ENCODE measurements at places on chromosomes 3 and 15.

DNA sequence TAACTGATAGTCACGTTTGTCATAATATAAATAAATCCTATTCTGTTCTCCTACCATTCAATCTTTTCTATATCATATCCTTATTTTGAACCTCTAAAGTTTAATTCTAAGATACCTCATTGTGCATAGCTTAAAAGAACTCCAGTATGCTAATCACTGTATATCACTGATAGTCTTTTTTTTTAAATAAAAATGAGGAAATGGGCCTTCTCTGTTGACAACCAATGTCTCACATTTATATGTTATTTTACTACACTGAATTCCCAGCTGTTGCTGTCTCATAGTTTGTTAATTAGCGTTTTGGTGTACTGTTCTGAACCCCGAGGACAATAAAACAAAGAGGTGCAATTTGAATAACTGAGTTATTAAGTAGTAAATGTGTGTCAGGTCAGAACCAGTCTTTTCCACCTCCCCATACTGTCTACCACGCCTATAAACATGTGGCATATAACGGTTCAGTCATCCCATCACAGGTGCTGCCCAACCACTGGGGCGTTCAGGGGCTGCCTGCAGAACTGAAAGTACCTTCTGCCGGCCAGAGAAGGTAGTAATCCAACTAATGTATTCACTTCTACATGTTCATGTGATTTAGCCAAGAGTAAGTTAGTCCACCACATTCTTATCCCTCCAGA, 14.9 kb downstream of the CBLB start:
- DNase-seq: no peak

- peak; percentile 60 for DNase-seq
These were observed 83.4 kb downstream of the MESD start for GRCh38 chr15:80906159-80906766.

DNA sequence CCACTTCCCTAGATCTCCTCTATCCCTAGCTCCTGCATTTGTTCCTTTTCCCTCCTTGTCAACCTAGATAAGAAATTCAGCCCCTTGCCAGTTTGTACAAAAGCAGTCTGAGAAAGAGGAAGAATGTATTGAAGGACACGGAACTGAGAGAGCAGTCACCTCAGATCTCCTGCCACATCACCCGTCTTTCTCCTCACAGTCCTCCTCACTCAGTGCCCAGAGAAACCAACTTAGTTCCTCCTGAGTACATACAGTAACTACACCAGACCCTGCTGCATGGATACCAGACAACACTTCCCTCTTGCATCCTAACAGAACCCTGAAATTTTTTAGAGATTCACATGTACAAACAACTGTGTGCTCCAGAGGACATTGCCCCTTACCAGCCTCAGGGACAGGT, 563.6 kb upstream of the ADAMTS9 start:
- DNase-seq: no peak

GRCh38 chr3:110974902-110975301, 96.7 kb upstream of the NECTIN3 start:
- DNase-seq: no peak

DNA sequence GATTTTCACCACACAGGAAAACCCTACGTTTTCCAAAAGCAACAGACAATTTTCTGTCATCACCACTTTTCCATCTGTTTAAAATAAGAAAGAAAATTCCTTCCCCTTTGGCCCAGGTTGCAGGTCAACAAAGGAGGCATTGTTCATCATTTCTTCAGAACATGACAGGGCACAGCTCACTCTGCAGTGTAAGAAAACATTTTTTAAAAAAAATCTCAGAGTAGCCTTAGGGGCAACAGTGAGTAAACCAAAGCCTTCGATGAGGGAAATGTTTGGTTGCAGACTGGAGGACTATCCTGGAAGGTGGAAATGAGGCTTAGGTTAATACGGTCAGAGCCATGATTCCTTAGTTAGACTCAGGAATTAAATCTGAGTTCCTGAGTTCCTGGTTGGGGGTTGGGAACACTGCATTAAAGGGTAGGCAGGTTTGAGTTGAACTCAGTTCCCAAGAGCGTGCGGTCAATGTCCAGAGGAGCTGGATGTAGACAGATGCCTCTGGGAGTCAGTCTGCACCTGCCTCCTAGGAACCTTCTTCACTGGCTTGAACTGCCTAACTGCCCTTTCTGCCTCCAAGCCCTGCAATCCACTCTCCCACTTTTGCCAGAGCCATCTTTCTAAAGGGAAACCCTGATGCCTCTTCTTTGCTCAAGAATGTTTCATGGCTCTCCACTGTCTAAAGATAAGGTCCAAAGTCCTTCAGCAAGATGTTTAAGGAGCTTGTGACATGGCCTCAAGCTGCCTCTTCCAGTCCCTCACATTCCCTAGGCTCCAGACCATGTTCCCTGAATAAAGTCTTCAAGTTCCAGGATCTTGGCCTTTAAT, 3.3 kb upstream of the HES1 start:
- no peak for DNase-seq

GRCh38 chr3:196073255-196073753, 8.6 kb downstream of the TFRC start:
- DNase-seq: peak; percentile 65

DNA sequence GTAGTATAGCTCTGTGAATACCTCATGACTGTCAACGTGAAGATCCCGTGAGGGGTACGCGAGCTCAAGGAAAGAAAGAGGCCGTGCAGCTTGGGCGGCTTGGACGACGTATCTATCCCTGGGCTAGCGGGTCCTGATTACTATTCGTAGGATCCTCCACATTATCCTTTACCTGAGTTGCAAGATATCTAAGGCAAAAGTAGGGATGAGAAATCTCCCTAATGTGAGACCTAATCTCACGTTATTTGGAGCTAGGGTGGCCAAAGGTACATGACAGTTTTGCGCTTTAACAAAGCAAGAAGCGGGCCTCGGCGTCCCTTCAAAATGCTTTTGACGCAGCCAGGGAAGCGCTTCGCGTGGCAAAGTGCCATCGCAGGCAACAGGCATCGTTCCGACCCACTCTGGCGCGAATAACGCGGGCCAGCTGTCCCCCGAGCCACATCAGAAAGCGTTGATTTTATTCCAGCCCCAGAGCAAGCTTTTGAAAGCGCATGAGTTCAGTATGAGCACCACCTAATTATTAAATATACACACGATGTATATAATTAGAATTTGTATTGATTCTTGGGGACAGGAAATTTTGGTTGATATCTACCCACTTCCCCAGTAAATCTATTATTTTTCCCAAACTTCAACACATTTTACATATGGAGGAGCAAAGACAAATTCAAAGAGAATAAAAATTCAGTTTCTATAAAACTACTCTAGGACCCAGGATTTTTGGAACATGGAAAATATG, 2.5 kb upstream of the EOMES start:
- no peak for DNase-seq

DNA sequence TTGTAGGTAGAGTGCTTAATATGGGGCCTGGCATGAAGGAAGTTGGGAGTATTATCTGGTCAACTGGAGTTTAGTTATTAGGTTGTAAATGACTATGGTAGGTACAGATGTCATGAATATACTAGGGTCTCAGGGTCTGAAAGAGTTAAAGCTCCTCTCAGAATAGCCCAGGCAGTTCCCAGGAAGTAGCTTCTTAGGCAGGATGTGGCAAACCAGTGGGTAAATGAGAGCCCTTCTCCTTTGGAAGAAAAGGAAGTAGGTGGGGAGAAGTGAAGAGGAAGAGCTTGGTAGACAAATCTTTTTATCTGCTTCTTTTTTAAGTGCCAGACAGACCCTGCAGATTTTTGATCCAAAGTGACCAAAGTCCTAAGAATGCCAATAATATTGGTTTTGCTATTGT, 24.5 kb downstream of the MAP2K1 start:
- DNase-seq: no peak

DNA sequence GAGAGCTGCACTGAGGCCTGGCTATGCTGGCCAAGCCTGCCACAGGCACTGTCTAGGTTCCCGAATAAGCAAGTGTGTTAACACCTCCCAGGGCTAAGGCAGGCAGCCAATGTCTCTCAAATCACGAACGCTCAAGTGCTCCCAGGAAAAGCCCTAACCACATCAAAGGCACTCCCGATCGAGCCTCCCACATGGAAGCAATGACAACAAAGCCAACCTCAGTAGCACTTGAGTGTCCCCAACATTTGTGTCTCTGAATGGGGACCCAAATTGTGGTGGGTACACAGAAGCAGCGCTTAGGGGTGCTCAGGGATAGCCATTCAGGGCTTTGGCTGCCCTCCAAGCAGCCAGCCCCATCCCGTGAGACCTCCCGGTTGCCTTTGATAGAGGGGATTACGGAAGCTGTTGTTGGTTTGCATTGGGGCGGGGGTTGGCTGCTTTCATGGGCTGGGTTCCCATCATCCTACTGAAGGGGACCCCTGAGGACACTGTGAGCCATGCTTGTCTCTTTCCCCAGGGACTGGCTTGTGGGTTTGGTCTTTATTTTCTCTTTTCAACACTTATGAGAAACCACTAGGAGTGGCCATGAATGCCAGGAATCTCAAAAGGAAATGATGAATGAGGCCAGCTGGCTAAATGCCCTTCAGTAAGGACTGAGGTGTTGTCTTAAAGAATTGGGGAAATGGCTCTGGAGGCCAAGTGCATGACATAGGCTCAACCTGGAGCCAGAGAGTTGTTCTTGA, 234.1 kb upstream of the FEZF2 start:
- no peak for DNase-seq

DNA sequence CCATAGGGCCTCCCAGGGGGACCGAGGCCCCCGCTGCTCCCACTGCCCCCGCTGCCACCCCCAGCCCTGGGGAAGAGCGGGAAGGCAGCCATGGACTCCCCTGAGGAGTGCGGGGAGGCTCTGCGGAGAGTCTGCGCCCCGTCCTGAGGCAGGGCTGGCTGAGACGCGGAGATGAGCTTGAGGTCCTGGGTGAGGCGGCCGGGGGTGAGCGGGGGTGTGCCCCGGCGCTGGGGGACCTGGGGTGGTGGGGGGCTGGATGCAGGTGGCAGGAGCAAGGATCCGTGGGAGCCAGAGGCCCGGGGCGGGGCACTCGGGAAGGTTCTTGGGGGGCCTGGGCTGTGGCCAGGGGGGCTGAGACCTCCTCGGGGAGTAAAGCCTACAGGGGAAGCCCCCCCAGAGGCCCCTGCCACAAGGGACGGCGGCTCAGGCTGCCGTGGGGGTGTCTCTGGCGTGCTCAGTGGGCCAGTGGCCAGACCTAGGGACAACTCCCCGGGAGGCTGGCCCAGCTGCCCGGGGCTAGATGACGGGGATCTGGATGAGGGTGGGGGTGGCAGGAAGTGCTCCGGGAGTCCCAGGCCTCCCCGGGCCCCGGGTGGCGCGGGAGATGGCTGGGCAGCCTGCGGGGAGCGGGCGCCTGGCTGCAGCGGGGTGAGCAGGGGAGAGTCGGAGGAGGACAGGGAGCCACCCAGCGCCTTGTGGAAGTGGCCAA, 45.9 kb downstream of the HCN4 start:
- DNase-seq: no peak

- DNase-seq: no peak
These were observed 63.5 kb downstream of the EPHB1 start for GRCh38 chr3:134858441-134859035.

- no peak for DNase-seq
These were observed 24.5 kb downstream of the LPP start for GRCh38 chr3:188178293-188178936.

- DNase-seq: no peak
These were observed 84.7 kb downstream of the NCEH1 start for GRCh38 chr3:172626021-172626640.

DNA sequence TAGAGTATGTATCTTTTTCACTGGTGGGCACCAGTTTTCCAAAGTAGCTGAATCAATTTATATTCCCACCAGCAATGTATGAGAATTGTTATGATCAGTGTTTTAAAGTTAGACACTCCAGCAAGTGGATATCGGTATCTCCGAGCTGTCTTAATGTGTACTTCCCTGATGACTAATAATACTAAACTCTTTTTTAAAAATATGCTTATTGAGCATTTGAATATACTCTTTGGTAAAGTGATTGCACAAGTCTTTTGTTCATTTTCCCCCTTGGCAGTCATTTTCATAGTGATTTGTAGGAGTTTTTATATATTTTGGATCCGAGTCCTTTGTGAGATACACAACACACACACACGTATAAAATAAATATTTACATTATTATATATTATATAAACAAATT, 12.5 kb upstream of the FEM1B start:
- DNase-seq: no peak

GRCh38 chr15:29140475-29141307, 128.9 kb downstream of the NSMCE3 start:
- no peak for DNase-seq

GRCh38 chr3:33833408-33834095, 35.1 kb downstream of the PDCD6IP start:
- no peak for DNase-seq

DNA sequence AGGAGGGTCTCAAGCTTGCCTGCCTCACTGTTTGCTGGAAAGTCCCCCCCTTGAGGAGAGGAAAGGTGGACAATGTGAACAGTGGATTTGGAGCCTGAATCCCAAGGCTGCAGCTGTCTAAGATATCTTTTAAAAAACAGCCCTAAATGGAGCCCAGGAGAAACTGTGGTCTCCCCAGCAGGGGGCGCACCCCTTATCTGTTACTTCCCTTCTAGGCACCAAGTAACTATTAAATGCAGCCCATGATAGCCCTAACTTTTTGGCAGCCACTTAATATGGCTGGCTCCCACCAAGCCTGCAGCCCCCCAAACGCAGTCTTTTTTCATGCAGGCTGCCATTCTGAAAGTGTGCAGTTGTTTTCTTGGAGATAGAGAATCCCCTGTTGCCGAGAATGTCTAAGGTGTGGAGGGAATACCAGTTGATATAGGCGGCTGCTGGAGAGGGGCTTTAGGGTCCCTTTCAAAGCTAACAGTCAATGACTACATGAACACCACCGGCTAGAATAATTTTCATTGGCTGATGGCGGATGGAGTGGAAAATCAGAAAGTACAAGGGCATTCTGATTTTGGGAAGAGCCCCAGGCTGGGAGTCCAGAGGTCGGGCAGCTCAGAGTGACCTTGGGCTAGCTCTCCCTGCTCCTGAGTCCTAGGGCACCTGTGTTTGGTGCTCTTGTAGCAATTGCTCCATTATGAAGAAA, 1.3 kb downstream of the RHCG start:
- DNase-seq: no peak

DNA sequence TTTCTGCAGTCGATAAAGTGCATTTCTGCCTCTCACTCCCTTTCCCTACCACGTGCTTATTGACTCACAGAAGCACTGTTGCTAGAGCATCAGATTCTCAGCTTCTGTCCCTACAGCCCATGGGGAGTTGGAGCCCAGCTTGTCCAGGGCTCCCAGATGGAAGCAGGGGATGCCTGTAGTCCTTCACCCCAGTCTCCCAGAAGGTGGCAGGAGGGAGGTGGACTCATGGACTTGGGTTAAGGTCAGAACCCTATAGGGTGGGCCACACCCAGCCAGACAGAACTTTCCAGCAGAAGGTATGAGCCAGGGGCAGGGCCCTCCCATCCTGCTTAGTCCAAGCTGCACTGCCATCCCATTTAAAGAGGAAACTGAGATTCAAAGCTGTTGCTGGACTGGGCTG, 33.1 kb upstream of the SEMA3F start:
- DNase-seq: no peak

DNA sequence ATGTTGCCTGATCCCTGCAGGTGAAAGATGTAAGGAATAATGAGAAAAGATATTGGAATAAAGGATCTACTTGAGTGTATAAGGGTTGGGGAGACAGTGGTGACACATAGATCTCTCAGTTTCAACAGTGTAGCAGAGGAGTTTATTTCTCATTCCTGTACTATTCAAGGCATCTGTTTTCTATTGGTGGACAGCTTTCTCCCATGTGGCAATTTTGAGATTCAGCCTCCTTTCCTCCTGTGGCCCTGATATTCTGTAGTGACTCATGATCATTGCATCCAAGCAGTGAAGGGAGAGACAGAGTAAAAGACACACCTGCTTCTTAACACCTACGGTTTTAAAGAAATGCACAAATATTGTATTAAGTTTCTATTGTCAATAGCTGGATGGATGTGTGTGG, 327.6 kb downstream of the GRM7 start:
- no peak for DNase-seq

Measured in renal pelvis (tissue), 12 donors.